ENCODE measurements at places on chromosomes 6 and 20.
A peak's percentile ranks its signal among the peaks of the same experiment; 100 is the strongest.

DNA sequence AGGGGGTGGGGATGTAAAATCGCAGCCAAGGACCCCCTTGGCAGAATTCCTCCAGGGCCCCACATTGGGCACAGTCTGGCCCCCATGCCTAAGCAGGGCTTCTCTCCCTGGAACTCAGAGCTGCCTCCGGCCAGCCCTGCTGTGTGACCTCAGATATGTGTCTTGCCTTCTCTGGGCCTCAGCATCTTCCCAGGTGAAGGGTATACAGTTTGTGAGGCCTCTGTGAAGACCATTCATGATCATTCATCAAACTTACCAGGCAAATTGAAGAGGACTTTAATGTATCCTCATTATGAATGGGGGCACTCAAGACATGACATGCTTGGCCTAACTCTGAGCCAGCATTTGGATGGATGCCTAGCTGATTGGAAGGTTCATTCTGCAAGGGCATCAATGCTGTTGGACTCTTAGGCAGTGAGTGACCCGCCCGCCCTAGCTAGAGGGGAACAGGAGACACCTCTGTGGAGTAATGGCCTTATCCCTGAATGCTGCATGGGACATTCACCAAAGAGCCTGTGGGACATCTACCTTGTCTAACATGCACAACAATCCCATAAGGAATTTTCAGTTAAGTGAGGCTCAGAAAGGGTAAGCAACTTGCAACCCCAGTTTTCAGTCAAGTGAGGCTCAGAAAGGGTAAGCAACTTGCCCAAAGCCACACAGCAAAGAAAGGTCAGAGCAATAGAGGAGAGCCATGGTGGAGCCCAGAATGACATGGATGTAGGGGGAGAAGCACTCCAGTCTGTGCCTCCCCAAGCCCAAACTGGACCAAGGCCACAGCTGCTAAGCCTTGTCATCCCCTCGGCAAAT is 535 bp downstream of the CCN5 start:
- no peak for DNase-seq

GRCh38 chr6:109393886-109394281 is 11.6 kb upstream of the CD164 start:
- no peak for DNase-seq

- peak; percentile 55 for DNase-seq
Observed at GRCh38 chr20:16607364-16608276, 34.4 kb upstream of the KIF16B start.

DNA sequence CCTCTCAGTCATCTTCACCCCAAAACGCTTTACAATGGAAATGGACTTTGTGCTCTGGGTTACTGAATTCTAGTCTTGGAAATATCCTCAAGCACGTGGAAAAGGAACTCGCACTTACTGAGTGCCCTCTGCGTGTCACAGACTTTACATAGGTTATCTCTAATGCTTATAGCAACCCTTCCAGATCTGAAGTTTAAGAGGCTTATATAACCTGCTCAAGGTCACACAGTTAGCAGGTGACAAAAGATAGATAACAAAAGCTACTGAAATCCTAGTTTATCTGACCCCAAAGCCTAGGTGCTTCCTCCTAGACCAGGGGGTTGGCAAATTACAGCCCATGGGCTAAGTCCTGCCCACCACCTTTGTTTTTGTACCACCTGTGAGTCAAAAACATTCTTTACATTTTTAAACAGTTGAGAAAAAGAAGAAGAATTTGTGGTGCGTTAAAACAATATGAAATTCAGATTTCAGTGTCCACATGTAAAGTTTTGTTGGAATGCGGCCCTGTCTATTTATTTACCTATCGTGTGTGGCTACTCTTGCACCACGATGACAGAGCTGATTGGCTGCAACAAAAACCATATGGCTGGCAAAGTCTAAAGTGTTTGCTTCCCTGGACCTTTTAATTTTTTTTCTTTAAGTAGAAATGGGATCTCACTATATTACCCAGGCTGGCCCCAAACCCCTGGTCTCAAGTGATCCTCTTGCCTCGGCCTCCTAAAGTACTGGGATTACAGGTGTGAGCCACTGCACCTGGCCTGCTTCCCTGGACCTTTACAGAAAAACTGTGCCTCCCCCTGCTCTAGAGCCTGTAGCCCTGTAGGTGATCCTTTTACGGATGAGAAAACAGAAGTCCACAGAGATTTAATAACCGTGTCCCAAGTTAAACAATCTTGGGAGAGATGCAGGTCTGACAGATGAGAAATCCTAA is 110.2 kb upstream of the RREB1 start:
- no peak for DNase-seq

GRCh38 chr6:38413102-38413800 is 226.5 kb downstream of the BTBD9 start:
- DNase-seq, result no peak

GRCh38 chr6:30037182-30037788 is 23.8 kb upstream of the POLR1H start:
- DNase-seq, result peak; percentile 6

DNA sequence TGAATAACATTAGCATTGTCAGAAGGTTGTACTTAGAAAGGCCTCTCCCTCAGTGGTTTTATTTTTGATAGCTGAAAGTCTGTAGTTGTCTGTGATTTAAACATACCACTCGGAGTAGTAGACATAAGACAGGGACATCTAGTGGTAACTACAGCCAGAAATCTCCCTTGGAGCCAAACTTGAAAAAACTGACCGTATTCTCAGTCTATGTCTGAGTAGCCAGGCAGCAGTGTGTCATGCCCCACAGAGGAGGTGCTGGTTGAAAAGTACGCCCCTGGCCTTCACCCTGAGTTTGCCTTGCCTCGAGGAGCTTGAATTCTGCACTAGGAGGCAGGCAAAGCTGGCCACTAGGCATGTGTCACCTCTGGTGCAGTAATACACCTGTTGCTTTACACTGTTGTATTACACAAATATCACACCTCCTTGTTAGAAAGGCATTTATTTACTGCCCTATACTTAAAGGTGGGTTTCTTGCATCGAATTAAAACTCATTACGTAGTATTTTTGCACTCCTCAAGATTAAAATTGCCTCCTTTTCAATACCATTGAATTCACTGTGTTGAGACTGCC is 20.8 kb downstream of the ZBTB2 start:
- DNase-seq, result peak; percentile 39

DNA sequence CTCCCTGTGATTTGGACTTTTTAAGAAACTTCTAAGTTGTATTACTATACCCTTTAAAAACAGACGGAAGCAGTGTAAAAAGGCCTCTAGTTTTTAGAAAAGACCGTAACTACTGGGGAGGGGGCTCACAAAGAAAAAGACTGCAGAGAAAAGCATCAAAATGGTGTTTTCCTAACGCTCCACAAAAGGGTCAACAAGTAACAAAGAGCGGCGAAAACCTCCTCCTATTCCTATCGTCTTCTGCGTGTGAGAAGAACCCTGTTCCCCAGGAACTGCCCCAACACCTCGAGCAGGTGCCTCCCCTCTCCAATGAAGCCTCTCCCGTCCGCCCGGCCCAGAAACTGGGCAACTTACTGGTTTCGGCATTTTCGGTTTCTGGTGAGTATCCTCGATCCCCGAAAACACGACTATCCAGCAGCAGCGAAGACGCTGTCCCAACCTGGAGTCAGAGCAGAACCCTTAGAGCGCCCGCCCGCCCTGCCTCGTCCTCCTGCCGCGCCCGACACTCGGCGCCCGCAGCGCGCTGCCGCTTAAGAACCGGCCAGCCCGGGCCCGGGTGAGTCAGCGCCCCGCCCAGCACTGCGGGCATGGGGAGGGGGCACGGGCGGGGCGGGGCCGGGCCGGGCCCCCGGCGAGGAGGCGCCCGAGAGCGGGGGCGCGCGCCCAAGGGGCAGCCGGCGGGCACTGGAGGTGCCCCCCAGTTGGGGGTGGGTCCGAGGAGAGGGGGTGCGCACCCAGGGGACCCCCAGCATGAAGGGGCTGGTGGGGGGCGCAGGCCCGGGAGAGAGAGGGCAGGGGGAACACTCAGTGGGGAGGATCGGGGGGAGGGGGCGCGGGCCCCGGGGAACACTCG is 1.2 kb downstream of the EZR start:
- DNase-seq, result peak; percentile 89

DNA sequence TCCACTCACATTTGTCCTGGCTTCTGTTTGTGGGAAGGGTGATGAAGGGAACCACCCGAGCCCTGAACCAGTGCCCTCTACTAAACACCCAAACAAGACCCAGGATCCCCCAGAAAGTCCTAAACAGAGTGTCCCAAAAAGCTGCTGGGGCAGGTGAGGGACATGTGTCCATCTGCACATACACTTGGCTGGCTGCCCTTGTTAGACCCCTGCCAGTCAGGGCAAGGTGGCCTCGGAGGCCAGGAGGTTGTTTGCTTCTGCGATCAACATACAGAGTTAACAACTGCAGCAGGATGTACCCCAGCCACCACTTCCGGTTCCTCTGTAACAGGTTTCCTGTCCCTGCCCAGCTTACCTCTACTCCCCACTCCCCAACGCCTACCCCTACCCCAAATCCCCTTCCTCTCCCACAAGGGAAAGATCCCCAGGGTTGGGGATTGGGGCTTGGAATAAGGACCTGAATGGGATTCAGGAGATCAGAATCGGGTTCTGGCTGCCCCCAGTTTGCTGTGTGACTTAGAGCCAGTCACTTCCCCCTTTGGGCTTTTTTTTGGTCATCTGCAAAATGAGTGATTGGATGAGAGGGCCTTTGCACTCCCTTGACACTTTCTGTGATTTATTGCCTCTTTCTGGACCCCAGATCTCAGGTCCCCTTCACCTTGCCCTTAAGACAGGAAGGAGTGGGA is 13.9 kb downstream of the DEF6 start:
- no peak for DNase-seq

DNA sequence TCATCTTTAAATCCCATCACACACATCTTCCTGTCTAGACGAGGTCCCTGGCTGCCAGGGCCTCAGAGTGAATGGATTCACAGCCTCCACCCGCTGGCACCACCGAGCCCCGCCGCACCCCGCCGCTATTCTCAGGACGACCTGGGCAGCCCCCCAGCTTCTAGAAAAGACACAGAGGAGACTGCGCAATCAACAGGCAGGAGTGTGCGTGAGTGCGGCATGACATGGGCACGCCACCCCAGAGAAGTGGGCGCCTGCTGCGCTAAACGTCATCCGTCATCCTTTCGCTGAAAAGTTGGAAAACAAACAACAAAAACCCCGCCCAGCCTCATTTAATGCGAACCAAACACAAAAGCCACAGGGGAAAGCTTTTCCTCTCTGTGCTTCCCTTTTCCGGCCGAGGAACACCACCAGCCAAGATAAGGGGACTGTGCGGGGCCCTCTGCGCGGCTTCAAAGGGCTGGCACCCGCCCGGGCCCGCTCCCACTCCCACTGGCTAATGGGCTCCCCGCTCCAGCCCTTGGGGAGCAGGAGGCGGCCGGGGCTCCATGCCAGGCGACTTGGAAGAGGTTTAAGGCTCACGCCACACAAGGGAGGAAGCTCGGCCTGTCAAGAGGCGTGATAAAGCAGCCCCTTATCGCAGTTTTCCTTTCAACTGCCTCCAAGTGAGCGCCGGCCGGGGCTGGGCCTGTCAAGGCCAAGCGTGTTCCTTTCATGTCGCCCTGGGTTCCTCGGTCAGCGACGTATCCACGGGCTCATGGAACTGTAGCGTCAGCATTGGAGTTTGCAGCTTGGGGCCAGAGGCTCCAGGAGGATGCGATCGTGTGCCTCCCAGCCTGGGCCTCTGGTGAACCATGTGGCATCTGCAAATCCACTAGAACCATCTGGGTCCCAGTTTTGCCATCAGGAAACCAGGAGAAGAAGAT is 50.1 kb downstream of the NFATC2 start:
- DNase-seq, result no peak

- DNase-seq, result no peak
Observed at GRCh38 chr6:82129797-82130196, 117.7 kb downstream of the IBTK start.

DNA sequence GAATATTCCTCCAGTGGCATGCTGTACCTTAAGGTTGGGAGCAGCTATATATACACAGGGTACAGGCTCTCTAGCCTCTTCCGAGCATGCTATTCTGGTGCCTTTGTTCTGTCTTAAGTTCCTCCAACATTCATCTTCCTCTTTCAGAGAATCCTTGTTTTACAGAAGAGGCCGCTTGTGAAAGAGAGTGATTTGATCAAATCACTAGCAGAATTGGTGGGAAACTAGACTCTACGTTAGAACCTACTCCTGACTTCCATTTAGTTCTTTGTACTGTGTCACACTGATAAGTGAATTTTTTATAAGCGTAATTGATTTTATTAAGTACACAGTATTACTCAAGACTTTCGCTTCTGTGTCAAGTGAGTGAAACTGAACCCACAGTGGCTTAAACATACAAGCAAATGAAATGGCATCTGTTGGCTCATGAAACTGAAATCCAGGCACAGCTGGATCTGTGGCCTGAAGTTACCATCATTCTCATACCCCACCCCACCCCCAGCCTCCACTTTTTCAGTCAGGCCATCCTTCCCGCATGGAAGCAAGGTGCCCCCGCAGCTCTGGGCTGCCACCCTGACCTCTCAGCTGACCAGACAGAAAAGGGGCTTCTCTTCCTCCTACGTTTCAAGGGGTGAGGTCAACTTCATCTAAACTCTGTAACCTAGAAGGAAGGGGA is 102.3 kb downstream of the RPP40 start:
- peak; percentile 77 for DNase-seq

GRCh38 chr20:59802471-59803221 is 130.8 kb downstream of the SYCP2 start:
- no peak for DNase-seq

DNA sequence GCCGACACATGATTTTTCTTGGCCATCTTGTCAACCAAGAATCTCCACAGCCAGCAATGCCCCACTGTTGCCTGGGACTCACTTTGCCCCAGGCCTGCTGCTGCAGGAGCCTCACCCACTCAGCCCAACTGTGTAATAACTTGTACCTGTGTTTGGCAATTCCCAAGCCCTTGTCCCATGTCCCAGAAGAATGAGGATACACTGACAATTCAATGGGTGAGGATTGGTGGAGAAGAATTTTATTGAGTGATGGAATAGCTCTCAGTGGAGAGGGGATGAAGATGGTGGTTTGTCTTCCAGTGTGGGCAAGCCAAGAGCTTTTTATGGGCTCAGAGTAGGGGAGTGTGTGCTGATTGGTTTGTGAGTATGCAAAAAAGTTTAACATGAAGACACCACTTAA is 861.9 kb downstream of the TFAP2A start:
- no peak for DNase-seq

DNA sequence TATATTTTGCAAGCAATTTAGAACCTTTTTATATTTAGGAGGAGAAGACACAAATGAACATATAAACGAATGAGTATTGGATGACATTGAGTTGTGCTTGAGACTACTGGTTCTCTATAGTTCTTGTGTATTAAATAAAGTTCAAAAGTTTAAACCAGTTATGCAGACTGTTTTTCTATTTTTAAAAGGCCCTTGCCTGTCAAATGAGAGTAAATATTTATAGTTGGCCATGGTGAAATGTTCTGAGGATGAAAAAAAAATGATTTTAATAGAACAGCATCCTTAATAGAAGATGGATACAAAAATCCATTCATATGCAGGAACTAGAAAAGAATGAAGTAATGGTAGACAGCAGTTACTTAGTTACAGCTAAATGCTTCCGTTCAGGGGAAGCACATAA is 63.5 kb upstream of the COL10A1 start:
- DNase-seq, result no peak

- no peak for DNase-seq
Observed at GRCh38 chr6:117776441-117776840, 101.2 kb downstream of the NUS1 start.

Measured in tongue (tissue), 3 donors.